CD4-positive, alpha-beta T cell treated with Interleukin-17A for 1 hour (primary cell): ENCODE measurements at places on chromosomes 6 and 20.

- DNase-seq, result no peak
Measured at GRCh38 chr6:14772188-14772587, 473.7 kb upstream of the JARID2 start.

GRCh38 chr6:137387096-137387764, 107.0 kb downstream of the OLIG3 start:
- DNase-seq, result no peak

- no peak for DNase-seq
Measured at GRCh38 chr20:63234693-63235398, 859 bp upstream of the BIRC7 start.

DNA sequence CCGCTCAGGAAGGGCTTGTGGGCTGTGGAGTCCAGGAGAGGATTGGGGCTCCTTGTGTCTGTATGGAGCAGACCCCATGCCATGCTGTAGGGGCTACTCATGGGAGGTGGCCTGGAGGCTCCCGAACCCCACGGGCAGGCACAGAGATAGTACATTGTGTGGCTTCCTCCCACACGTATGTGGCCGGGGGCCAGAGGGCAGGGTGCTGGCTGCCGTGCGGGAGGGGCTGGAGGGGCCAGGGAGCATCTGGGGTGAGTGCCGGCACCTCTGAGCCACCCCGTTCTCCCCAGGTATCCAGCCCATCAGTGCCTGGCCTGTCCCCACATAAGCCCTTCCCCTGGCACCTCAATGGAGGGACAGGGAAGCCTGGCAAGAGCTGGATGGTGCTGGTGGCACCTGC, 7.6 kb downstream of the RBBP8NL start:
- no peak for DNase-seq

DNA sequence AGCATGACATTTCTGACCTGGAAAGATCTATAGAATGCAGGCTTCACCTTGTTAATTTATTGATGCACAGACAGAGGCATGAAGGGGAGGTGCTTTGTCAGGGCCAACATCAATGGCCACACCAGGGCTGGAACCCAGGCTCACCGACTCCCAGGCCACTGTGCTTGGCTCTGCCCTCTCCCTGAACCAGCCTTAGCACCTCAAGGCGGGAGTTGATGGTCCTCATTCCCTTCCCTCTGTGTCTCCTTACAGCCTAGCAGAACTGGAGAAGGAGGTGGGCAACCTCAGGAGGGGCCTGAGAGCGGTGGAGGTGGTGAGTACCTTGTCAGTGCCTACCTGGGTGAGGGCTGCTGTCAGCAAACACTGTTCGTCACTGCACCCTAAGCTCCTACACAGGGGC, 35.6 kb downstream of the MOCS1 start:
- no peak for DNase-seq

DNA sequence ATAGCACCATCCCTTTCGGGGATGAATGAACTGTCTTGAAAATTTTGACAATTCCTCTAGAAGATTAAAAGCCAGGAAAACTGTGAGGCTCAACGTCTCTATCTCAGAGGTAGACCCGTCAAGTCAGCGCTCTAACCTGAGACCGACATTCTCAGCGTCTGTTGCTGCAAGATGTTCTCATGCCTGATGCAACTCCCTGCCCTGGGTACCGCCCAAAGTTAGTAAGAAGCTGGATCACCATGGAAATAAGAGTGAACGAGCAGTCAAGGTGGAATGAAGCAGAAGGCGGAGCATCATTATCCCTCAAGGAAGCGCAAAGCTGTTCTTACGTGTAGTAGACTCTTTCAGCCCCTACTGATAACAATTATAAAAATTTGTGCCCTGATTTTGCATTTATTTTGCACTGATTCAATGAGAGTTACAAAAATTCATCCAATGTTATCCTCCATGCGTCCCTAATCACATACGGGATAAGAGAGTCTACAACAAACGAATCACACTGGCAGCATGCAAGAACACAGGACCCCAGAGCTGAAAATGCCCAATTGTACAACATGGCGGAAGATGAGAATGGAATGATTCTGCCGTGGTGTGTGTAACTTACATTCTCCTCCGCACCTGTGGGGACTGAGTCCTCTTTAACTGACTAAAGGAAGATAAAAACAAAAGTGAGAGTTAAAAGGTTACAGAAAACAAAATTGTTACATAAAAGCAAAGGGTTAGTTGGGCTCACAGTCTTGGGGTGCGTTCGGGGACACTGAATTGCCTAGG, 95.4 kb downstream of the BCAS1 start:
- no peak for DNase-seq

DNA sequence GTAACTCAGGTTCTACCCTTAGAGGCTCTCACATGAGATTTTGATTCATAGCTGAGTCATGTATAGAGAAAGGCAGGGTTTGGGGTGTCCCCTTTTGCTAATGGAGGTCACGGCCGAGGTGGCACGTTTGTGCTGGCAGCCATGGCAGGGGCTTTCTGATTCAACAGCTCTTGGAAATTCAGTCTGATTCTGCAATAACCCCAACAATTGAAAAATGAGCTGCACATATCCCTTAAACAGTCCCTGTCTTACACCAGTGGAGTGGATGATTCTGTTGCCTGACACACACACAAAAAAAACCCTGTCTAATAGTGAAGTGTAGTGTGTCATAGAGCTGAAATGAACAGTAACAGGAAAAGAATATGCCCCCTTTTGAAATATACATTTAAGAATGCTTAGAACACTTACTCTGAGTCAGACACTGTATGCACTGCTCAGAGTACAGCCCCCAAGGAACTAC, 40.4 kb upstream of the ARG1 start:
- DNase-seq, result no peak
